ENCODE measurements at places on chromosomes 2 and 18.
A peak's percentile ranks its signal among the peaks of the same experiment; 100 is the strongest.

DNA sequence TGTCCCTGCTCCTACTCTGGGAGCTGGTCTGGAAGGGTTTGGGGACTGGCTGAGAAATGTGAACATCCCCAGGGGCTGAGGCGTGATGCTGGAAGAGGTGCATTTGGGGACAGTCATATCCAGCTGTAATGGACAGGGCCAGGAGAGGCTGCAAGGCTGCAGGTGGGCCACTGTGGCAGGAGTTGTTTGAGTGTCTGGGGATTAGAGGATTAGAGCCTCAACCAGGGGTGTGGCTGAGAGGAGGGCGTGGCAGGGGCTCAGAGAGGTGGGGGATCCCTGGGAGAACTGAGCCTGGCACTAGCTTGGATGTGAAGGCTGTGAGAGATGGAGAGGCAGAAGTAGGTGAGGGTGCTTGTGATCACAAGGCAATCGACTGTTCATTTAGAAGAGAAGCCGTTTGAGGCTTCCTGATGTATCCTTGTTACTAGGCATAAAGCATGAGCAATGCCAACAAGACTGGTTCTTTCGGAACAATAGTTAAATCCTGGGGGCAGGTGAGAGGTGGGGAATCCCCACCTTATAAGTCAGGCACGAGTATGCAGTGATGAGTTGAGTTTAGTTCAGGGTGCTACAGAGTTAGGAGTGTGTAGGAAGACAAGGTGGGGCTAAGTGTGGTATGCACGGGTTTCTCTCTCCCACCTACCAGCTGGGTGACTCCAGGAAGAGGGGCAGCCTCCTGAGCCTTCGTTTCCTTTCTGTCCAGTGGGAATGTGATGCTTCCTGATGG is 31.9 kb downstream of the SH3RF3 start:
- no peak for DNase-seq

DNA sequence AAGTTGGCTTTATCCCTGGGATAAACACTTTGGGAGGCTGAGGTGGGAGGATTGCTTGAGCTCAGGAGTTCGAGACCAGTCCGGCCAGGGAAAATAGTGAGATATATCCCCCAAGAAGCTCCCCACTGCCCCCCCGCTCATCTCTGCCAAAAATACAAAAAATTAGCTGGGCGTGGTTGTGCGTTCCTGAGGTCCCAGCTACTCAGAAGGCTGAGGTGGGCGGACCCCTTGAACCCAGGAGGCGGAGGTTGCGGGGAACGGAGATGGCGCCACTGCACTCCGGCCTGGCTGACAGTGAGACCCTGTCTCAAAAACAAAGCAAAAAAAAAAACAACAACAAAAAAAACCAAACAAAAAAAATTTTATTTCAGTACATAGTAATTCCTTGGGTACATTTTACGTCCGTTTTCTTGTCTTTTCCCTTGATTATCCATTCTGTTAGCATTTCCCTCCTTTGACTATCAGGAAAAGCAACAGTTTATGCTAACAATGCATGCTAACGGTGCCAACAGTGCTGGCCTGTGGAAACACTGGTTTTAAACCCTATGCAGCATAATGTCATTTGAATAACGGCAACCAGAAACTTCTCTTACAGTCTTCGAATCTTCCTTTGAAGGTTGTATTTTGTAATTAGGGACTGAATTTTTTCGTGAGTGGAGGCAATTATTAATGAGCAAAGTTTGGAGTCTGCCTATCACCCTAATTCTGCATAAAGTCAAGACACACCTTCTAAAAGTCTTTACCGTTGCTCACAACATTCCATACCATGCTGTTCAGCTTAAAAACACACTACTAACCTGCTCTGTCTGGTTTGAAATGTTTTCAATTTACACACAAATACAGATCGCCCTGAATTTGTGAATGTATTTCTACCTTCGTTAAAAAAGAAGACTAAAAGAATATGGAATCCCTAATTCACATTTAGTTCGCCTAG is 721 bp upstream of the MIB1 start:
- DNase-seq, result no peak

GRCh38 chr2:171406044-171406443 is 27.7 kb downstream of the METTL8 start:
- DNase-seq, result no peak

DNA sequence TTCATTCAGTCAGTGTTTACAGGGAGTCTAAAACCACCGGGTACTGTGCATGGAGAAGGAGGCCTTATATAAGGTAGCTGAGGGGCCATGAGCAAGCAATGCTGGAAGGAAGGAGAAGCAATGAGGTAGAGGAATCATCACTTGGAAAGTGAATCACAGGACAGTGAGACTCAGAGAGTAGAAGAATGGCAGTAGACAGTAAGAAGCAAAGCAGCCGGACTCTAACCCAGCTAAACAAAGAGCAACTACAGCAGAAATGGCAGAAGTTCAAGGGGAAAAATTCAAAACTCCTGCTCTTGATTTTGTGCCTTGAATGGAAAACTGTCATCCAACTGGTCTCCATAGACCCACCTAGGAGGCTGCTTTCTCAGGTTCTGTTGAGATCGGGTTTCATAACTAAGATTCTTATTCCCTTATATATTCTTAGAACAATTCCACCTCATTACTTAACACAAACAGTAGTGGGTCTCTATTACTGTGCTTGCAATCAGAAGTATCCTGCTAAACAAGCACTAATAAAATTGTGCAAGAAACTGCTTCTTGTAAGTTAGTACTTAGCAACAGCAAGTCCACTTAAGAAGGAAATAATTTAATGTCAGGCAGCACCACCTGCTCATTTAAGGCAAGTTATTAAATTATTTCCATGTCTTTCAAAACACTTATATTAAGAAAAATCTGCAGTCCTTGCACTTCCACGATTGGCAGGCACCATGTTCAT is 68.0 kb downstream of the RBMS1 start:
- no peak for DNase-seq

DNA sequence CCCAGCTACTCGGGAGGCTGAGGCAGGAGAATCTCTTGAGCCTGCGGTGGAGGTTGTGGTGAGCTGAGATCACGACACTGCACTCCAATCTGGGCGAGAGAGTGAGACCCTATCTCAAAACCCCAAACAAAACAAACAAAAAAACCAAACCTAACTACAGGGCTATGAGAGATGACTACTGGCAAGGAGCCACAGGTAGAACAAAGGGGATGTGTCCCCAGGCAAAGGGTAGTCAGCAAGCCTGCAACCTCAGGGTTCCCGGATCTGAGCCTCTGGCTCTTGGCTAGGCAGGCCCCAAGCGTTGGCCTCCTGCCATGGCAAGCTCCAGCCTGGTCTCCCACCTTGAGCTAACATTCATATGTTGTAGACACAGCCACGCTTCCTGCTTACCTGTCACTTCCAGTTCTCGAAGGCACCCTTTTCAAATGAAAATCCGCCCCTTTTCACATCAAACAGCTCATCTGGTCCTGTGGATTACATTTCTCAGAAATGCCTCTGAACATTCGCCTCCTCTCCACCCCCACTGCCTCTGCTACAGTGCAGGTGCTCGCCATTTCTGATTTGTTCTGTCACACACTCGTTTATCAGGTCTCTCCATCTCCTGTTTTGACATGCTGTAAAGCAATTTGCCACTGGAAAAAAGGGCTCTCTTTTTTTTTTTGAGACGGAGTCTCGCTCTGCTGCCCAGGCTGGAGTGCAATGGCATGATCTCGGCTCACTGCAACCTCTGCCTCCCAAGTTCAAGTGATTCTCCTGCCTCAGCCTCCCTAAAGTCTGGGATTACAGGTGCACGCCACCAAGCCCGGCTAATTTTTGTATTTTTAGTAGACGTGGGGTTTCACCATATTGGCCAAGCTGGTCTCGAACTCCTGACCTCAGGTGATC is 13.1 kb upstream of the ACTR3 start:
- DNase-seq, result peak; percentile 76

DNA sequence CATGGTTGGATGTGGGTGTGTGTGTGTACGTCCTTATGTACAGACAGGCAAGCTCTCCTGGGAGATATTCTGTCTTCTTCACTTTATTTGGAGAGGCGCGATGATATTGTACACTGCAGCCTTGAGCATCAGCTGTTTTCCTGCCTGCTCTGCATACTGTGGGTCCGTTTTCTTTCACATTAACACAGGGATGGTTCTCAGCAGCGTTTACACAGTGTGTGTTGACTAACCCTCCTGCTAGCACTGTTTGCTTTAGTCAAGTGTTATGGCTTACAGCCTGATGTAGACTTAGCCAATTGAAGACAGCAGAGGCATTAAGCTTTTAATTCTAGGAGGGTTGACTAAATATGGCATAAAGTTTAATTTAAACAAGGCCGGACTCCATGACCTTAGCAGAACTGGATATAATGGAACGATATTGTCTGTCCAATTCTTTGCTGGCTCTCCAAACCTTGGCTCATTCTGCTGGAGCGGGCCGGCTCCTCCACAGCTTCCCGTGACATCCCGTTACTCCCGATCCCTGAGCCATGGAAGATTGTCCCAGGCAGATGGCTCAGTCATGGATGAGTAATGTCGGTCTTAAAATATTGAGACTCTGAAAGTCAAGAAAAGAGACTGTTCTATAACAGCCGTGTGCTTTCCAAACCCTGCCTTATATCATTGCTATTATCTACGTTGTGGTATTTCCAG is 134.7 kb downstream of the TPGS2 start:
- DNase-seq, result no peak

DNA sequence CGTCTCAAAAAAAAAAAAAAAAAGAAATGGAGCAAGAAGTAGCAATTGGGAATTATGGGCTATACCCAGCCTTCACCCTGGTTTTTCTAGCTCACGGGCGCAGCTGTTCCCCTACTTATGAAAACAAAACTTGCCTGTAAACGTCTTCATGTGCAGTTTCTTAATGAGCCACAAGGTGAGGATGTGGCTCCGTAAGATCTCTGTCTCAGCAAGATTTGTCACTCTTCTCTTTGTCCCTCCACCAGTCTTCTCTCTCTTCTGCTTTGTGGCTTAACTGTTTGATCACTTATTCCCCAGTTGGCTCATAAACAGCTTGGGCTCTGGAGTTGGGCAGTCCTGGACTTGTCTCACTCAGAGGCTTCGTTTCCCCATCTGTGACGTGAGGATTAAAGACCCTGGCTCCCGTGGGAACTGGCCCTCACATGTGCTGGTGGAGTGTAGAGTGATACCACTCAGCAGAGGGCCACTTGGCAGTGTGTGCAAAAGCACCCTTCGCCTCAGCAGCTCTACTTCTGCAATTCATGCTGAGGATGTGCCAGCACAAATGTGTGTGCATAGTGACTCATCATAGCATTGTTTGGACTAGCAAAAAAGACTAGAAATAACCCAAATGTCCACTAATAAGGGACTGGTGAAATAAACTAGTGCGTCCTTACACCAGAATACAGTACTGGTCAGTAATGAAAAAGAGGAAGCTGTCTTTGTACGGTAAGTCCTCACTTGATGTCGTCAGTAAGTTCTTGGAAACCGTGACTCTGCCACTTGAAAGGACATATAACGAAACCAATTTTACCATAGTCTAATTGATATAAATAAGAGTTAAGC is 8.7 kb downstream of the CEP68 start:
- DNase-seq, result peak; percentile 74

GRCh38 chr2:73969356-73969755 is 15.4 kb upstream of the TET3 start:
- DNase-seq, result no peak

- no peak for DNase-seq
Observed at GRCh38 chr18:56248610-56249235, 389.7 kb downstream of the TXNL1 start.

- DNase-seq, result no peak
Observed at GRCh38 chr2:172232708-172233396, 130.2 kb upstream of the DLX2 start.

- no peak for DNase-seq
Observed at GRCh38 chr2:149290662-149291061, 39.7 kb upstream of the LYPD6 start.

DNA sequence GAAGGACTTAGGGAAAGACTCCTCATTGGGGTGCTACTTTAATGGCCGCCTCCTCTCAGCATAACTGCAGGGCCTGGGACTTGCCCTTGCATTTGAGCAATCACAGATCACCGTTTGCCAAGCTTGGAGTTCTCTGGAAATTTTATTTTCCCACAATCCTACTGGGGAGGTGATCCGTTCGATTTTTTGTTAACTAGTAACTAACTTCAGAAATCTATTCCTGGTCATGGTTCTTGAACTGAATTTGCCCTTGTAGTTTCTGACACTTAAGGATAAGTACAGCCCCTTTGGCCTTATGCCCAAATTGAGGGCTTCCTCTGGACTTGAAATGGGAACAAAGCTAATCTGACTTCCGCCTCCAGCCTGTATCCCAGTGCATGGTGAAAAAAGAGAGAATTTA is 60.5 kb upstream of the ST3GAL5 start:
- no peak for DNase-seq

GRCh38 chr18:74342416-74343043 is 26.9 kb downstream of the C18orf63 start:
- peak; percentile 39 for DNase-seq

DNA sequence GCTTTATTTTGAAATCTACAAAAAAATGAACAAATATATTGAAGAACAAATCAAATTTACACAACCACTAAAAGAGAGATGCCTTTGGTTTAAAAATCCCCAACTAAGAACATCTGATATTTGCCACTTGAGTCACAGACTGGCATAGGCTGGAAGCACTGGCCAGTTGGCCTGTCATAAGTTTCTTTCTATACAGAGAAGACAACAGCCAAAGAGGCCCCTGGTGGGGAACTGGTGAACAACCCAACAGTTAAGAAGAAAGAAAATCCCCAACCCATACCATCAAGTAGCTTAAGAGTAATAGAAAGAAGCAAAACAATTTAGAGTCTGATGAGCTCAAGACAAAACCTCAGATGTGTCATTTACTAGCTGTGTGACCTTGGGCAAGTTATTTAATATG is 45.5 kb downstream of the OSR1 start:
- DNase-seq, result peak; percentile 1

- no peak for DNase-seq
Observed at GRCh38 chr18:25503567-25504081, 151.7 kb upstream of the ZNF521 start.

DNA sequence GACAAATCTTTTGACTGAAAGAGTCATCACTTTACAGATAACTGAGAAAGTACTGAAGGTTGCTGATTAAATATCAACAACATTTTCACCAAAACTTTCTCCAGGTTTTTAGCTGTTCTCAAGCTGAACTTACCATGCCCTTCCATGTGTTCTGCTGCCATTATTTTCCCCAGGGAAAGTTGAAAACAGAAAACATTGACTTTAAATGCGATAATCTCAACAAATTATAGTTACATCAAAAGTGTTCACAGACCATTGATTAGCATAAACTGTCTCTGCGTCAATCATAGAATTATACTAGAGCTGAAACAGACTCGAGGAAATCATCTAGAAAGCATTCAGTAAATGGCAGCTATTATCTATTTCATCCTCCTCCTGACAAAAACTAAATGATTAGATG is 51.4 kb downstream of the TRAPPC8 start:
- no peak for DNase-seq

DNA sequence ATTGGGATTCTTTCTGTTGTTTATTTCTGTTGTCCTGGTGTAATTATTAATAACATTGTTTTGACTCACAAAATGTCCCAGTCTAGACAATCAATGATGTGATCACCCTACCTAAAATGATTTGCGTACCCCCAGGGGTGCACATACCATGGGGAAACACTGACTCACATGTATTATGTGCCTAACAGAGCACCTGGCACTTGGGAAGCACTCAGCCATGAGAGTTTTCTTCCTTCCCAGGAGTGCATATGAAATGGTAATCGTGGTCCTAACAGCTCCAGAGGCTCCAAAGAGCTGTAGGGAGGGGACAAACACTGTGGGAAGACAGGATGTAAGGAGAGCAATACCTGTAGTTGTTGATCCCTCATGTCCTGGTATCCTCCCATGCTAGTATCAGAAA is 187.8 kb upstream of the ERBB4 start:
- no peak for DNase-seq

- no peak for DNase-seq
Observed at GRCh38 chr2:129872446-129872845, 107.0 kb upstream of the RAB6C start.
